ENCODE measurements at places on chromosomes 3 and 15.

DNA sequence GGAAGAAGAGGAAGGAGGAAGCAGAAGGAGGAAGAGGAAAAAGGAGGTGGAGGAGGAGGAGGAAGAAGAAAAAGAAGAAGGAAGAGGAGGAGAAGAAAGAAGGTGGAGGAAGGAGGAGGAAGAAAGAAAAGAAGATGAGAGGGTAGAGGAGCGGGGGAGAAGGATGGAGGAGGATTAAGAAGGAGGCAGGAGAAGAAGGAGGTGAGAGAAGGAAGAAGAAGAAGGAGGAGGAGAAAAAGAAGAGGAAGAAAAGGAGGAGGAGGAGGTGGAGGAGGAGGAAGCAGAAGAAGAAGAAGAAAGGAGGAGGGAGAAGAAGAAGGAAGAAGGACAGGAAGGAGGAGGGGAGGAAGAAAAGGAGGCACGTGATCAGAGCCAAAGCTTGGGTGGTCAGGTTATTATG, 37.3 kb upstream of the PRTG start:
- DNase-seq, result no peak

DNA sequence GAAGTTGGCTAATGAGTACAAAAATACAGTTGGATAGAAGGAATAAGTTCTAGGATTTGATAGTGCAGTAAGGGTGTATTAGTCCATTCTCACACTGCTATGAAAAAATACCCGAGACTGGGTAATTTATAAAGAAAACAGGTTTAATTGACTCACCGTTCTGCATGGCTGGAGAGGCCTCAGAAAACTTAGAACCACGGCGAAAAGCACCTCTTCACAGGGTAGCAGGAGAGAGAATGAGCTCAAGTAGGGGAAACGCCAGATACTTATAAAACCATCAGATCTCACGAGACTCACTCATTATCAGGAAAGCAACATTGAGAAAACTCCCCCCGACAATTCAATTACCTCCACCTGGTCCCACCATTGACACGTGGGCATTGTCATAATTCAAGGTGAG, 483.3 kb downstream of the TUSC7 start:
- DNase-seq, result no peak

DNA sequence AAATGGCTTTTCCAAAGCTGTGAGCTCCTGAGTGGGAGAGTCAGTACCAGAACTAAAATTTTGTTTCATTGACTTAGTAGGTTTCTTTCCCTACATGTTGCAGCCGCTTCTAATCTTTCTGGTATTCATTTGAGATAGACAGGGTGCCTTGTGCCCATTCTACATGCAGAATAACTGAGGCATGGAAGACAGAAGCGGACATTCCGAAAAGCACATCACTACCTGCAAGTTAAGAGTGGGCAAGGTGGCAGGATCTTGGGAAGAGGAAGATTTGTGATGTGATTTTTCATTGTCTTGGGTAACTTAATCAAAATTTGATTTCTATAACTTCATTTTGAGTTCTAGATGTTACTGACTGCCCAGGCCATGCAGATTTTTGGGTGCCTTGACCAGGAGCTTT, 2.0 kb downstream of the MAP2K5 start:
- DNase-seq, result no peak

DNA sequence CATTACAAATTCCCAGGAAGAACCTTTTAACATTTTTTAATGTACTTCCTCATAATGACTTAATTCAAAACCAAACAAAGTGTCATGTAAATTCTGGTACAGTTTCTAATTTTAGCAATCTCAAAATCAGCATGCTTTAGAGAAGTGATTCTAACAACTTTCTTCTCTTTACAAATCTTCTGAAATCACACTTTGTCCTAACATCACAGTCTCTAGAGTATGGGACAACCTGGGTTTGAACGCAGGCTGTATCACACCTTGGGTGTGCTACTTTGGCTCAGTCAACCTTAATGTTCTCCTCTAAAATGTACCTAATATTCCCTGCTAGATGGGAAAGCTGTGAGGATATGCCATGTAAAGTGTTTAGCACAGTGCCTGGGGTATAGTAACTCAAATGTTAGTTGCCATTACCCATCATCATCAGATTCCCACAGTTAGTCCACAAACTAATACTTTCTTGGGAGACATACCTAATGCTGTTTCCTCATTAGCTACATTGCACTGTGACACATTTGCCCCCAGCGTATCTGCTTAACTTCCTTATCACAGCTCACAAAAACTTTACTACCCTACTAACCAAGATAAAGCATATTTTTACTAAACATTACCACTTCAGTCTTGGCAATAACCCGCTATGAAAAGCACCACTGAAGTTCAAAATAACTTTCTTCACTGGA, 3.1 kb downstream of the TSPAN3 start:
- DNase-seq, result no peak

- peak; percentile 51 for DNase-seq
Measured at GRCh38 chr15:51401872-51402517, 60.5 kb downstream of the GLDN start.

All from KBM-7 (cell line).